Breast epithelium (tissue), 4 donors: ENCODE measurements at places on chromosomes 6 and 20. TPM values are rescaled to one million over a fixed set of nuclear protein-coding genes. Genes with fewer than 3 reads are reported as not detected.

GRCh38 chr20:57392512-57393271, 1.5 kb downstream of the RBM38 start:
- peak; percentile 65 for DNase-seq

- no peak for DNase-seq
Measured at GRCh38 chr6:148044261-148044751, 298.3 kb upstream of the SASH1 start.

DNA sequence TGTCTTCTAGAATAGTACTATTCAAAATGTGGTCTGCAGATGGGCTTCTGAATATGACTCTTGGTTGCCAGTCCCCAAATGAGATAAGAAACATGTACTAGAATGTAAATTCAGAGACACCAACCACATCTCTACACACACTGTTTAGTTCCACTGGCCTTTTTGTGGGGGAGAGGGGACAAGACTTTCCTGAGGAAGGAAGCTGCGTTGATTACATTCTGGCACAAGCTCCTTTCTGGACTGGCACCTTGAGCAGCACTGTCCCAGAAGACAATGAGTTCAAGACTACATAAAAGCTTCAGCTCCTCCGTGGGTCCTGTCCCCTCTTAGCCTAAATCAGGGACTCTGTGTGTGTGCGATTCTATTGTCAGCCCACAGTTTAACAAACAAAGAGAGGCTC, 6.9 kb upstream of the IYD start:
- no peak for DNase-seq

DNA sequence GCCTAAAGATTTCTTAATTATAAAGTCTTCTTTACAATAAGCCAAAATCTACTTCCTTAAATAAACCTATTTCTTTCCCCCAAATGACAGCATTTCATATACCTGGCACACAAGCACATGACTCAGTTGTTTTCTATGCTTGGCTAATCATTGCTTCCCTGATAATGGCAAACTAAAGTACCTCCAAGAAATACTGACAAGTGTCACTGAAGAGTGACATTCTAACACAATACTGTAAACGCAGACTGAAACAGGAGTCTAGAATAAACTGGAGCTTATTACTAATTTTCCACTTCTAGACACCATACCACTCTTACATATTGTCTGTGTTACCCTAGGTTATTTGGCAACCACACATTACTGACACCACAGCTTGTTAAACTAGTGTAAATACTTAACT, 14.3 kb downstream of the SYNCRIP start:
- no peak for DNase-seq

Gene IP6K3
- total RNA-seq: 0.15 TPM

GRCh38 chr6:39296745-39297640, 17.2 kb downstream of the KCNK17 start:
- no peak for DNase-seq

Gene MED20
- total RNA-seq: 9.8 TPM

GRCh38 chr20:49446808-49447207, 35.7 kb downstream of the KCNB1 start:
- peak; percentile 75 for DNase-seq

DNA sequence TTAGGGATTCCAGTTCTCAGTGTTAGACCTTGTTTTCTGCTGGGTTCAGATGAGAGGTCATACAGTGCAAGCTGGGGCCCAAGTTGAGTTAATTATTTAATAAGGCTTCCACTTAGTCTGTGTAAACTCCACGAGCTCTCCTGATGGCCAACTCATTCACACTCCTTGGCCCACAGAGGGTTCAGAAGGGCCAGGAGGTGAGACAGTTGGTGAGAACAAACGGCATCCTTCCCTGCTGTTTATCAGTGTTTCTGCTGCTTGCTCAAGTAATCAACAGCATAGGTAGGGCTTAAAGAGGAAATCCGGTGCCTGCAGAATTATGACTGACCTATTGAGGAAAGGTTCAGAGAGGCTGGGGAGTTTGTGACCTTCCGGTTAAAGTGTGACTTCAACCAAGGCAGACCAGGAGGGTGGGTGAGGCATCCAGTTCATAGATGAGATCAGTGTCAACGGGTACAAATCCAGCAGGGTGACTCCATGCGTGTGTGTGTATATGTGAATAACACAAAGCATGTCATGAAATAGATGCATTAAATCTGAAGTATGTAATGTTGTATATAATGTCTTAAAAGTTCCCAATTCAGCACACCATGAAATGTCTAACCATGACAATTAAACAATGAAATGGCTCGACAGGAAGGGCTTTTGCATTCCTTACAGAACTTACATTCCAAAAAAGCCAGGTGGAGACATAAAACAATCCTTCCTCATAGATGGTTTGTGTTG, 37.4 kb upstream of the BCAS1 start:
- DNase-seq: no peak

GRCh38 chr6:39653612-39654011, 71.6 kb downstream of the KIF6 start:
- no peak for DNase-seq

- DNase-seq: no peak
Measured at GRCh38 chr6:30802731-30803130, 58.4 kb upstream of the IER3 start.

GRCh38 chr20:62993856-62994494, 12.8 kb downstream of the BHLHE23 start:
- no peak for DNase-seq

DNA sequence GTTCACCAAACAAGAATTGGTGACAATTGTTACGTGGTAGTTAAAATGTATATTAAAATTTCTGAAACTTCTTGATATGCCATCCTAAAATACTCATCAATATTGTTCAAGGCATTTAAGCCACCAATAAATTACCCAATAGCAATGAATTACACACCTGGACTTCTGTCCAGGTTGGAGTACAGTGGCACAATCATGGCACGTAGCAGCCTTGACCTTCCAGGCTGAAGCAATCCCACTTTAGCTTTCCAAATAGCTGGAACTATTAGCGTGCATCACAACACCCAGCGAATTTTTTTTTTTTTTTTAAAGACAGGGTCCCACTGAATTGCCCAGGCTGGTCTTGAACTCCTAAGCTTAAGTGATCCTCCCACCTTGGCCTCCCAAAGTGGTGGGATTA, 17.2 kb downstream of the SRPK1 start:
- no peak for DNase-seq

DNA sequence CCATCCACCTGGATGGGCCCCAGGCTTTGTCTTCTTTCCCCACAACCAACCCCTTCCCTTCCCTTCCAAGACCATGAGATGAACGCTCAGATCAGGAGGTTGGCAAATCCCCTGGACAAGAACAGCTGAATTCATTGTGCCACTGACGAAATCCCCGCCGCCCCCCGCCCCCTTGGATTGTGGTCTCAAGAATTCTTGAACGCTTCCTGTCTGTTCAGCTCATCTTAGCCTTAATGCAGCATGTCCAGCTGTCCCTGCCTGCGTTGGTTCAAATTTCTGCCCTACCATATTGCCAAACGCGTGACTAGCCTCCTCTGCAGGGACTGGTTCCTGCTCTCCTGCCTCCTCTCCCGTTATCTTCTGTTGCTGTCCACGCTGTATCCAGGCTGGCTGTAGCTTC, 133.2 kb downstream of the CDH4 start:
- DNase-seq: no peak

Gene GLP1R
- 0.73 TPM for total RNA-seq

DNA sequence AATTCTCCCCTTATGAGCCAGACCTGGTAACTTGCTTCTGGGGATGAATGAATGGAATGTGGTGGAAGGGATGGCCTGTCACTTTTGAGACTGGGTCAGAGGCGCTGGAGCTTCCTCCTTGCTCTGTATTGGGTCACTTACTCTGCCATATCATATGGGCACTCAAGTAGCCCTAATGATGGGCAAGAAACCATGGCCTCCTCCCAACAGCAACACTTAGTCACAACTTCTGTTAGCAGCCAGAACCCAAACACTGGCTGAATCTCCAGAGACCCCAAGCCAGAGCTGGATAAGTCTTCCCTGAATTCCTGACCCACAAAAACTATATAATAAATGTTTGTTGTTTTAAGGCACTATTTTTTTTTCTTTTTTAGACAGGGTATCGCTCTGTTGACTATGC, 5.5 kb downstream of the E2F1 start:
- no peak for DNase-seq

Gene LTB
- not detected for total RNA-seq

GRCh38 chr20:45779011-45779915, 12.4 kb downstream of the WFDC3 start:
- DNase-seq: peak; percentile 98

- DNase-seq: no peak
Measured at GRCh38 chr6:162538643-162539064, 188.9 kb downstream of the PRKN start.

DNA sequence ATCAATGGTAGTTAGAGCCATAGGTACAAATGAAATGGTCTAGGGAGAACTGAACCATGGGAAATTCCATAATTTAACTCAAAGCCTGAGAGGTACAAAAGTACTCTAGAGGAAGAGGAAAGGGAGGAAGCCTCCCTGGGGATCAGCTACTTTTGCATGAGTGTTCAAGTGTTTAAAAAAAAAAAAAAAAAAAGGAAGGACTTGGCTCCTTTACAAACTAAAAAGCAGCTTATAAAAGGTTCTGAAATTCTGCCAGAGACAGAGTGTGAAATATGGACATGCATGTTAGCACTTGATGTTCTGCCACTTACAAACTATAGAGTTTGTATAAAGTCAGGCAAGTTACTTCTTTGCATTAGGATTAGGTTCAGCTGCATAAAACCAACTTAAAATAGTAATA, 290.0 kb downstream of the TBC1D7 start:
- no peak for DNase-seq
